ENCODE measurements at places on chromosomes 7 and 10. TPM values are rescaled to one million over a fixed set of nuclear protein-coding genes. Genes with fewer than 3 reads are reported as not detected.

The HOXA13 gene
- 0.18 TPM for total RNA-seq

The H2BK1 gene
- total RNA-seq, result not detected

DNA sequence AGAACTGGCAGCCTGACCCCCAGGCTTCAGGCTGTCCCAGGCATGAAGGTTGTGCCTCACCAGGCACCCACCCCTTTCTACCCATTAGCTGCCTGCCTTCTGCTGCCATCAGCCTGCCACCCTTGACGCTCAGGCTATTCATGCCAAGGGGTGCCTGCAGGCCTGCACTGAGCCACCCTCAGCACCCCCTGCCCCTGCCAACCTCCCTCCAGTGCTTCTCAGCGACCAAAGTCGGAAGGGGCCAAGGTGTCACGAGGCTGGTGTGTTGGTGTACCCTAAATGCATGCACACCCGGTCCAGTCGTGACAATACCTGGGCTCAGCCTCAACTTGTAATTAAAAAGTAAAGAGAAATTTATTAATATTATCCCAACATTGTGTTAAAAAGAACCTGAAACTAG lies 422.7 kb downstream of the ARL4A start:
- DNase-seq, result no peak

GRCh38 chr10:64813391-64813790 lies 1292.2 kb downstream of the REEP3 start:
- no peak for DNase-seq

The ZNF365 gene
- total RNA-seq, result 0.18 TPM

The FEZF1 gene
- not detected for total RNA-seq

The NUTM2E gene
- total RNA-seq, result not detected

DNA sequence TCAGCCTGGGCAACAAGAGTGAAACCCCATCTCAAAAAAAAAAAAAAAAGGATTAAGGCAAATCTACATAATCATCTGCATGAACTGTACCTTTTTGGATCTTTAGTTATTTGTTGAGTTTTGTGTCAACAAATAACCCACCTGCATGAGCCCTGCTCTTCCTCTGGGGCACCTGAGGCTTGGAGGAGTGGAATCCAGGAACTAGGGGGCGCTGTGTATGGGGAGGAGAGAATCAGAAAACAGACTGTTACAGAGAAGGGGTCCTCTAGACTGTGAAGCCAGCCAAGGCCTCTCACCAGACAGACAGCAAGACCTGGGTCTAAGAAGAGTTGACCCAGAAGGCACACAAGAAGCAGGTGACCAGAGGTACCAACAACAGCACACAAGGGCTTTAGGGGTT lies 682.8 kb upstream of the NRP1 start:
- no peak for DNase-seq

The SSC4D gene
- 0.58 TPM for total RNA-seq

The FAM13C gene
- total RNA-seq, result 25.0 TPM

The CLIP2 gene
- total RNA-seq, result 58.4 TPM
